Activated naive CD4-positive, alpha-beta T cell treated with anti-CD3 and anti-CD28 coated beads for 36 hours (primary cell): ENCODE measurements at places on chromosomes 12 and 14.

- DNase-seq, result no peak
Measured at GRCh38 chr12:8696442-8697090, 1.2 kb upstream of the RIMKLB start.

DNA sequence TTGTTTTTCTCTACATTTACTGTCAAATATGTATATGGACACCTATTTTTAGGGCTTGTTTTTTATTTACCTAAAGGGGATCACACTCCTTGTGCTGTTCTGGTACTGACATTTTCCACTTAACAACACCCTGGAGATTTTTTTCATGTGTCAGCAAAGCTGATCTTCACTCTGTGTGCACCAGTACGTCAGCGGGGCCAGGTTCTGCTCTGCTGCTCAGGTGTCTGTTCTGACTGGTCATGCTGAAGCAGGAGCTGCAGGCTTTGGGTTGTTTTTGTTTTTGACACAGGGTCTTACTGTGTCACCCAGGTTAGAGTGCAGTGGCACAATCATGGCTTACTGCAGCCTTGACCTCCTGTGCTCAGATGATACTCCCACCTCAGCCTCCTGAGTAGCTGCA lies 81.9 kb upstream of the CCND2 start:
- no peak for DNase-seq

DNA sequence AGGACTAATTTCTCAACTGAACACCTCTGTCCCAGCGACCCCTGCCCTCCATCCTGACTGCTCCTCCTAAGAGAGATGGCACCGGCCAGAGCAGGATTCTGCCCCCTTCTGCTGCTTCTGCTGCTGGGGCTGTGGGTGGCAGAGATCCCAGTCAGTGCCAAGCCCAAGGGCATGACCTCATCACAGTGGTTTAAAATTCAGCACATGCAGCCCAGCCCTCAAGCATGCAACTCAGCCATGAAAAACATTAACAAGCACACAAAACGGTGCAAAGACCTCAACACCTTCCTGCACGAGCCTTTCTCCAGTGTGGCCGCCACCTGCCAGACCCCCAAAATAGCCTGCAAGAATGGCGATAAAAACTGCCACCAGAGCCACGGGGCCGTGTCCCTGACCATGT lies 756 bp downstream of the RNASE7 start:
- DNase-seq, result no peak

- no peak for DNase-seq
Measured at GRCh38 chr14:23248601-23249000, 10.9 kb downstream of the RNF212B start.

GRCh38 chr14:102945346-102946130 lies 23.1 kb downstream of the AMN start:
- no peak for DNase-seq

- no peak for DNase-seq
Measured at GRCh38 chr14:91780452-91780851, 48.6 kb upstream of the CATSPERB start.

- no peak for DNase-seq
Measured at GRCh38 chr12:54200412-54200811, 11.6 kb upstream of the SMUG1 start.

- peak; percentile 15 for DNase-seq
Measured at GRCh38 chr14:72708708-72709475, 185.0 kb downstream of the DPF3 start.
